ENCODE measurements at places on chromosomes 11 and 22. TPM values are rescaled to one million over a fixed set of nuclear protein-coding genes. Genes with fewer than 3 reads are reported as not detected.
A peak's percentile ranks its signal among the peaks of the same experiment; 100 is the strongest.

GRCh38 chr11:104946907-104947306 is 21.5 kb downstream of the CASP4 start:
- peak; percentile 33 for DNase-seq

GRCh38 chr11:116193321-116194131 is 579.3 kb downstream of the BUD13 start:
- no peak for DNase-seq

TRMT2A gene
- 29.6 TPM for total RNA-seq

CBY1 gene
- 37.3 TPM for total RNA-seq

TTLL8 gene
- total RNA-seq, result not detected

GRCh38 chr11:46120346-46121300 is 631 bp downstream of the PHF21A start:
- peak; percentile 42 for DNase-seq

DNA sequence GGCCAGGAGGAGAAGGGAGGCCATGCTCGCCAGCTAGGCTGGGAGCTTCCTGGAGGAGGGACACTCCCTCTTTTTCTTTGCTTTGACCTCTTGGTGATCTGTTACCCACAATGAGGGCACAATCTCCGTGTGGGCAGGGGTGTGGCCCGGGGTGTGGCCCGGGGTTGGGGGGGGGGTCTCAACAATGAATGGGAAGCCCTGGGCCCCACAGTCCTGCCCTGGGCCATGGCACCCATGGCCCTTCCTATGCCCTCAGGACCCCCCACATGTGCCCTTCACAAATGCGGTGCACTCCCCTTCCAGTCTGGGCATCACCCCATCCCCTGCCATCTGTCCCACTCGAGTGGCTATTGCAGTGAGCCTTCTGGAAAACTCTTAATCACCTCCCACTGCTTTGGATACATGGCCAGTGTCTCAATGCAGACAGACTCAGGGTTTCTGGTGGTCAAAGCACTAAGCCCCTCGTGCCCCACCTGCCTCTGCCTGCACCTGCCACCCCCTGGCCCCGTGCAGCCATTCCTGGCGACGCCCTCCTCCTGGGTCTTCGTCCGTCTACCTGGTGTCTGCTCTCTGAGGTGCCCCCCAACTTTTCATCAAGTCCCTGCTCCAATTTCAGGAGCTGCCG is 611.3 kb downstream of the TBC1D22A start:
- DNase-seq, result no peak

OR51I1 gene
- total RNA-seq, result not detected

CNTF gene
- 1.1 TPM for total RNA-seq

DNA sequence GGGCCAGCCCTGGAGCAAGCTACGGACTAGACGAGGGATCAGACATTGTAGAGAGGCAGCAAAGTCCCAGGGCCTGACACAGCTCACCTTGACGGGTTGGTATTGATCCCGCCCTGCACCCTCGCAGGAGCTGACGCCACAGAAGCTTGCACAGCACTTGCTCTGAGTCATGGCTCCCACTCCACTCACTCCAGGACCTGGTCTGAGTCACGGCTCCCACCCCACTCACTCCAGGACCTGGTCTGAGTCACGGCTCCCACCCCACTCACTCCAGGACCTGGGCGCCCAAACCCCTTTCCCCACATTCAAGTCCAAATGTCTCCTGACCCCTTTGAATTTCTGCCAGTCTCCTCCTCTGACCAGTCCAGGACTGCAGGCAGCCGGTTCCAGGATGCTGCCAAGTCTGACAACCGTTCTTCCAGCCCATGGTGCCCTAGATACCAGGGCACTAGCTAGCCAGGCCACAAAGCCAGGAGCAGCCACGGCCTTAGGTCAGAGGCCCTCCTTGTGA is 6.0 kb upstream of the PNPLA5 start:
- no peak for DNase-seq

GRCh38 chr11:61730240-61730994 is 22.0 kb upstream of the MYRF start:
- no peak for DNase-seq

GRCh38 chr11:14969901-14970323 is 2.2 kb downstream of the CALCA start:
- peak; percentile 28 for DNase-seq

UQCC3 gene
- total RNA-seq, result 7.5 TPM

- no peak for DNase-seq
Measured at GRCh38 chr11:67199751-67200150, 66.5 kb upstream of the GRK2 start.

OSBPL5 gene
- 18.2 TPM for total RNA-seq

Measured in heart right ventricle (tissue), 16 donors.